ENCODE measurements at places on chromosomes 16 and 17. TPM values are rescaled to one million over a fixed set of nuclear protein-coding genes. Genes with fewer than 3 reads are reported as not detected.

Gene IL34
- 0.47 TPM for polyA plus RNA-seq

Gene THOC6
- 23.9 TPM for polyA plus RNA-seq

Gene NARF
- polyA plus RNA-seq: 125 TPM

Gene RAB34
- polyA plus RNA-seq: 184 TPM

Gene FOXL1
- 5.5 TPM for polyA plus RNA-seq

Gene TPPP3
- 392 TPM for polyA plus RNA-seq

Gene MYH1
- not detected for polyA plus RNA-seq

Gene CCL8
- 0.50 TPM for polyA plus RNA-seq

Gene CDC6
- 15.6 TPM for polyA plus RNA-seq

All from left lung (tissue), 14 donors.